ENCODE measurements at places on chromosomes 2 and 18. TPM values are rescaled to one million over a fixed set of nuclear protein-coding genes. Genes with fewer than 3 reads are reported as not detected.

- no peak for DNase-seq
Measured at GRCh38 chr18:68742206-68742605, 27.3 kb upstream of the TMX3 start.

DNA sequence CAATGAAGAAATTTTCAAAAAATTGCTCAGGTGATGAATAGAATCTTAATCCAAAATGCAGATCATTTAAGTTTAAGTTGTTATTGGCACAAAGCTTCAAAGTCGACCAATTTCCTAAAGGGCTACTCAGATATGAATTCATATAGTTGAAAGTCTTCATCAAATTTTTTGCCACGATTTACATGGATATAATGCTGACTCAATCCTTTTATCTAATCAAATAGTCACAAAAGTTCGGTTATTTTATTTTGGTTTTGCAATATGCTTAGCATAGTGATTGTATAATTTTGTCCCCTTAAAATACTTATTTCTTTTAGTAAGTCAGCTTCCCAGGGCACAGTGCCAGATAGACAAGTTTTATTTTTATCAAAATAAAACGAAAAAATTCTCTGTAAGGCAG is 227.3 kb downstream of the CD226 start:
- no peak for DNase-seq

GRCh38 chr18:58180738-58181353 is 136.8 kb downstream of the NEDD4L start:
- DNase-seq = peak; percentile 43

DNA sequence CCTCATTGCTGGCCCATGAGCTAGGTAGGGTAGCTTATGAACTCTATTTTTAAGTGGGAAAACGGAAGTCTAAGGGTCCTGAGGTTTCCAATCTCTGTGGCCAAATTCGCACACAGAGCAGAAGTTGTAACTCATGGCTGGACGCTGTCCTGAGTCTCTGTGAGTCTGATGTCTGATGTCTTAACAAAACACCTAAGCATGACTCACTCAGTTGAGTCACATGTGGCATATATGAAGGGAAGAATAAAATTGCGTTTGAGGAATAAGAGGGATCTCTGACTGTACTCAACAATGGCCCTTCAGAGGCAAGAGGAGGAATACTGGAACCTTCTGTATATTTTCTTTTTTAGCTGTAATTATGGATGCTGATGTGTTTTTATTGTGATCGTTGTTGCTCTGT is 569.7 kb downstream of the RIT2 start:
- peak; percentile 5 for DNase-seq

DNA sequence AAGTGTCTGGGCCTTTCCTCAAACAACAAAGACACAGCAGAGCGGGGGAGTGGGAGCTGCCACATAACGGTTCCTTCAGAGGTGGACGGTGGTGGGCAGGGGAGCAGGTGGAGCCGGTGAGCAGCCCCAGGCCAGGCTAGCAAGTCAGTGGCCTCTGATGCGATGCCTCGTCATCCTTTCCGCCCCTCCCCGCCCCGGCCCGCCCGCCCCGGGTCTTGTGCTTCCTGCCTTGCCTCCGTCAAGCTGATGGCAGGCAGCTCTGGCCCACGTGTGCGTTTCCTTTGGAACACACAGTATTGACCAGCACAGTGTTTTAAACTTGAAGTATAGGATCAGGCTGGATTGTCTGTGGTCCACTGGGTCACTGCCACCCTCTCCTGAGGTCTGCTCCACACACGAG is 38.9 kb downstream of the PIEZO2 start:
- DNase-seq = no peak

- no peak for DNase-seq
Measured at GRCh38 chr2:219644801-219645480, 17.5 kb downstream of the SLC4A3 start.

CHST9 gene
- not detected for total RNA-seq

ZNF396 gene
- 0.19 TPM for total RNA-seq
